CD4-positive, alpha-beta T cell treated with Interleukin-21 for 1 hour (primary cell): ENCODE measurements at places on chromosomes 2 and 18.

- no peak for DNase-seq
These were observed 11.1 kb upstream of the MSGN1 start for GRCh38 chr2:17805166-17805565.

GRCh38 chr2:215598376-215598975, 162.6 kb upstream of the FN1 start:
- DNase-seq: no peak

- DNase-seq: peak; percentile 24
These were observed 15.3 kb downstream of the TM4SF20 start for GRCh38 chr2:227363756-227364155.

- no peak for DNase-seq
These were observed 32.8 kb downstream of the MYOM1 start for GRCh38 chr18:3186678-3187658.

- no peak for DNase-seq
These were observed 409.7 kb upstream of the PIK3C3 start for GRCh38 chr18:41545091-41545888.

- no peak for DNase-seq
These were observed 80.5 kb downstream of the BCL2L11 start for GRCh38 chr2:111201214-111201613.

GRCh38 chr2:70557171-70557838, 3.7 kb upstream of the TGFA start:
- DNase-seq: no peak

- no peak for DNase-seq
These were observed 51.6 kb downstream of the GALNT14 start for GRCh38 chr2:31086590-31086989.

DNA sequence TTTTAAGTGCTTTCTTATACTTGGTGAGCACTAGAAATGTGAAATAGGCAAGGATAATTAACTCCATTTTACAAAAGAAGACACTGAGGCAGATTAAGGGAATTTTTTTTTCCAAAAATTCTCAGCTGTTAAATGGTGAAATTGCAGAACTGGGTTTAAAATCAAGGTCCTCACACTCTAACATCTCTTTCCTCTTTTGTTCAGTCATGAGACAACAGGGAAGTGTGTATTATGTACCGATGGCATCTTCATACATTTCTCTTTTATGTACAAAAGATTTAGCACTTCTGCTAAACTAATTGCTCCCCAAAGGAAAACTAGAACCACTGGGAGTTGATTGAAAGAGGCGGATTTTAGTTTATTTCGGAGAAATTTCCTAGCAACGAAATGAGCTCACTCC, 203.0 kb downstream of the SETBP1 start:
- DNase-seq: no peak
